ENCODE measurements at places on chromosomes 7 and 10. TPM values are rescaled to one million over a fixed set of nuclear protein-coding genes. Genes with fewer than 3 reads are reported as not detected.
A peak's percentile ranks its signal among the peaks of the same experiment; 100 is the strongest.

HMX2 gene
- not detected for polyA plus RNA-seq

DNA sequence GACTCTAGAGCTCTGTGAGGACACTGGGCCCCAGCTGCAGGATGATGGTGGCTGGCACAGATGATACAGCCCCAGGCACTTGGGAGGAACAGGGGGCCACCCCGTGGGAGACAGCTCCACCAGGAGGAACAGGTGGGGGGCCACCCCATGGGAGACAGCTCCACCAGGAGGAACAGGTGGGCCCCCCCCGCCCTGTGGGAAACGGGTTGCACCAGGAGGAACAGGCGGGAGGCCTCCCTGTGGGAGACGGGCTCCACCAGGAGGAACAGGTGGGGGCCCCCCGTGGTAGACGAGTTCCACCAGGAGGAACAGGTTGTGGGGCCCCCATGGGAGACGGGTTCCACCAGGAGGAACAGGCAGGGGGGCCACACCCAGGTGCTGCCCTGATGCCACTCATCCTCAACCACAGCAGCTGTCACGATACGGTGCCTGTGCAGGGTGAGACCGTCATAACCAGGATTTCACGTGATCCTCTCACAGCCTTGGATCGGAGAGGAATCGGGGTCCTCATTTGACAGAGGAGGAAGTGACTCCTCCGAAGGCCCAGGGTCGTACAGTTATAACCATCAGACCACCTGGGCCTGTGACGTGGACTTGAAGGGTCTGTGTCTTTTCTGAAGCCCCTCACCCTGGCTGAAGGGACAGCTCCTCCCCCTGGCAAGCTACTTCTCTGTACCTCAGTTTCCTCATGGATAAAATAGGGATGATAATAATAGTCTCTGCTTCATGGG is 49.2 kb upstream of the NANOS1 start:
- no peak for DNase-seq

ASZ1 gene
- polyA plus RNA-seq, result 1.3 TPM

GRCh38 chr7:134836447-134836846 is 57.0 kb downstream of the CALD1 start:
- DNase-seq, result no peak

DNA sequence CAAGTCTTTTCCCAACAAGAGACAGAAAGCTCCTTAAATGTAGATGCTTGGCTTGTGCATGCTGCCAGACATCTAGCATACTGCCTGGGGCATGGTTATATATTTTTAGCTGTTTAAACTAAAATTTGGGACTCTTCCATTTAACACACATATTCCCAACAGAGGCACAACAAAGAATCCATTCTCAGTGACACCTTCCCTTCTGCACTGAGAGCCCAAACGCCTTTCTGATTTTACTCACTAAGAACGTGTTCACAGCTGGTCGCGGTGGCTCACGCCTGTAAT is 49.9 kb downstream of the CPVL start:
- DNase-seq, result no peak

AMPH gene
- polyA plus RNA-seq, result 10.0 TPM

DNA sequence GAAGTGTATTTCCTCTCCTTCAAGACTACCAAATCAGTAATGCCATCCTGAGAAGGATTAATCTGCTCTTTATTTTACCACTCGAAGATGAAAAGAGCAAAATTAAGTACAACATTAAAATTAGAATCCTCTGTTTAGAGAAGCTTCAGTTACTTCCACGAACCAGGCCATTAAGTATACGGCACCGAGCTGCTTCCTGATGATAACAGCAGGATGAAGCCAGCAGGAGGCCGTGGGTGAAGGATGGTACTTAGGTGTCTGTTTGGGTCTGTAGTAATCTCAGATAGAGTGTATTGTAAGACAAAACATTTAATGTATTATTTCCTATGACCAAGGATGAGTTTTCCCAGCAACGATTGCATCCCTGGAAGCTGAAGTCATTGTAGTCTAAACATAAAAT is 362.8 kb downstream of the SFMBT2 start:
- DNase-seq, result no peak

- peak; percentile 76 for DNase-seq
Observed at GRCh38 chr7:2526659-2527504, 7.3 kb downstream of the LFNG start.

DNA sequence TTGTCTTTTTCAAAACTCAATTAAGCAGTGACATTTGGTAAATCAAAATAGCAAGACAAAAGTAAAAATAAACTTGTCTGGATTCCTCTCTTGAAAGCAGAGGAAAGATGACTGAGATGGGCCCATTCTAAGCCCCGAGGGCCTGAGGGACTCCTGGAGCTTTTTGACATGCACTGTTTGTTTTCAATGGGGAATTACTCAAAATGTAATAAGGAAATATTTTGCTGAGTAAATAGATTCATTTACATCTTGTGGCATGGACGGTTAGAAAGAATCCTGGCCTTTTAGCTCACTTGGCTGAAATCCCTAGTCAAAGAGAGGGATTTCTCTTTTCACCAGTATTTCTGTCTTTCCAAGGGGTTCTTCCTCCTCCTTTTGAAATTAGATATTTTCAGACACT is 108.0 kb downstream of the MKX start:
- no peak for DNase-seq

DNA sequence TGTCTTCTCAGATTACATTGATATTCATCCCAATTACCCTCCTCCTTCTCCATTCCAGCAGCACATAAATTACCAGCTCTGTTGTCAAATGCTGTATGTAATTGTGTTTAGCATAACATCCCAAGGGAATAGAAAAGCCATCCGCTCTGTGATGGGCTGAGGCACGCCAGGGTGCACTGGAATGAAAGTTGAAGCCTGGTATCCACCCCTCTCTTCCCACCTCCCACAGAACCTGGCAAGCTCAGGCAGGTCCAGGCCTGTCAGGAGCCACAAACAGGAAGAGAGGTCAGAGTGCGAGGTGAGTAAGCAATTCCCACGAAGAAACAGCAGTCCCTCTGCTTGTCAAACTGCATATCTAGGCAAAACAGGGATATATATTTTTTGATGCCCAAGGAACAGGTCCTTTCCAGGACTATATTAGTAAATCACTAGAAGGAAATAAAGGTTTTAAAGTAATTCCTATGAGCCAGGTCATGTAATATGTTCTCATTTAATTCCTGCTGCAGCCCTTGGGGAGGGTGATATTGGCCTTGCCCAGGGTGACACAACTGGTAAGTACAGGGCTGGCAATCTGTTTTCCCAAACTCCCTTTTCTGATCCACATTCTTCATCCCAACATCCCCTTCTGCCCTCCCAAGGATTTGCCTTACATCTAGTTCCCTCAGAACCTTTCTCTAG is 155.6 kb upstream of the GHITM start:
- DNase-seq, result no peak

GRCh38 chr7:27172823-27173510 is 1.2 kb downstream of the HOXA10 start:
- DNase-seq, result no peak

CDHR3 gene
- polyA plus RNA-seq, result 30.6 TPM

- no peak for DNase-seq
Observed at GRCh38 chr10:119786117-119786769, 60.4 kb downstream of the INPP5F start.

EBLN1 gene
- not detected for polyA plus RNA-seq

UPK3B gene
- 24.9 TPM for polyA plus RNA-seq
